ENCODE measurements at places on chromosomes 7 and 10. TPM values are rescaled to one million over a fixed set of nuclear protein-coding genes. Genes with fewer than 3 reads are reported as not detected.

The FEZF1 gene
- not detected for total RNA-seq

The CYP26C1 gene
- 0.05 TPM for total RNA-seq

DNA sequence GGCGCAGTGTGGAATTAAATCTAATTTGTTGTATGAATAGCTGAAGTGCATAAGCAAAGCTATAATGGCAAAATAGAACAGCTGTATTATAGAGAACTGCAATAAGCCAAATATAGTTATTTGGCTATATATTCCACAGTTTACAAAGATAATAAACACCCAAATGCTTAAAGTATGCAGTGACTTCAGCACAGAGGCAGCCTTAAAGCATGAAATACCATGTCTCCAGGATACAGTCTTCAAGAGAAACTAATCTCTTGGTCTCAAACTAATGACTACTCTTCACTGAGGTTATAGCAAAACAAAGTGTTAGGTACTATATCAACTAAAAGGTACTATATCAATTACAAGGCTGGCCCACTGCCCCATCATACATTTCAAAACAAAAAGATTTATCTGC, 48.0 kb downstream of the NT5C2 start:
- DNase-seq: no peak

The KNDC1 gene
- total RNA-seq: not detected

GRCh38 chr10:2543142-2543886, 524.0 kb upstream of the PFKP start:
- DNase-seq: no peak

The ANXA8L1 gene
- 0.81 TPM for total RNA-seq

DNA sequence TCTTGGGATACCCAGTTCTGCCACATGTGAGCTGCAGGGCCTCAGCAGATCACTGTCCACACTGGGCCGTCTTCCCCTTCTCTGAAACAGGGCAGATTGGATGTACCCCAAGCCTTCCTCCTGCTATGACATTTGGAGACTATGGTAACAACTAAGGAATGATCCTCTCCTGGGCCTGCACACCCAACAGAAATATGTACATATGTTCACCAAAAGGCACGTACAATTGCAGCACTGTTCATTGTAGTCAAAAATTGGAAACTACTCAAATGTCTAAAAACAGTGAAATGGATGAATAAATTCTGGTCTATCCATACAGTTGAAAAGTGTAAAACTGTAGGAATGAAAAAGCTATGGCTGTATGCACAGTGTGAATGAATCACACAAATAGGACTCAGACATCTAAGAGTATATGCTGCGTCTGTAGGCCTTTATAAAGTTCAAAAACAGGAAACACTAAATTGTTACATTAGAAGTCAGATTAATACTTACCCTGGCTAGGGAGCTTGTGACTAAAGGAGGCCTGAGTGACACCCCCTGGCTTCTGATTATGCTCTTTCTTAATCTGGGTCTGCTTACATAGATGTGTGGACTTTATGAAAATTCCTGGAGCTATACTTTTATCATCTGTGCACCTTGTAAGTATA, 16.1 kb upstream of the XPNPEP1 start:
- DNase-seq: no peak

The SH2D4B gene
- not detected for total RNA-seq

The POU6F2 gene
- not detected for total RNA-seq

DNA sequence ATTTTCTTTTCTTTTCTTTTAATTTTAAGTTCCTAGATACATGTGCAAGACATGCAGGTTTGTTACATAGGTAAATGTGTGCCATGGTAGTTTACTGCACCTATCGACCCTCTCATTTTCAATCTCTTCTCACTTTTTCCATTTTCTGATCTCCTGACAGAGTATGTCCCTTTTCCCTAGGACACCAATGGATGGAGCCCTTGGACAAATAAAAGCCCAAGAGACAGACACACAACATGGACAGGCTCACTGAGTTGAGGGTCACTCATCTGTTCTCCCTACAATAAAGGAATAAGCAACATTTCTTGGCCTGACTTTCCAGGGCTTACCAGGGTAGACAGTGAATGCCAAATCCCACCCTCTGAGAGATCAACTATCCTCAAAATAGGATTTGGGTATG, 15.2 kb upstream of the UBE2D1 start:
- no peak for DNase-seq

DNA sequence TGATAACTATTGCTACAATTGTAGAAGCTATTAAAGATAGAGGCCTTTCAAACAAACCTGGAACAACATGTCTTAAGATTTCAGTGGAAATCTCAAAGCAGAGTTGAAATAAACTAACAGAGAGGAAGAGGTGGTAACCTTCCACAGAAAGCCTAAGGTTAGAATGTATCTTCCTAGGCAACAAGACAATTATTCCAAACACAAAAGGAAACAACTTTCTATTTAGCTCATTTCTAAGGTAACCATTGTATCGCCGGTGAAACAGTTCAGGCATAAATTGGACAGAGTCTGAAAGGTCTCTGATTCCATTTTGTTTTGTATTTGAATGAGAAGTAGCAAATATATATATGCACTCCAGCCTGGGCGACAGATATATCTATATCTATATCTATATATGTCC, 30.7 kb upstream of the HYCC1 start:
- no peak for DNase-seq

DNA sequence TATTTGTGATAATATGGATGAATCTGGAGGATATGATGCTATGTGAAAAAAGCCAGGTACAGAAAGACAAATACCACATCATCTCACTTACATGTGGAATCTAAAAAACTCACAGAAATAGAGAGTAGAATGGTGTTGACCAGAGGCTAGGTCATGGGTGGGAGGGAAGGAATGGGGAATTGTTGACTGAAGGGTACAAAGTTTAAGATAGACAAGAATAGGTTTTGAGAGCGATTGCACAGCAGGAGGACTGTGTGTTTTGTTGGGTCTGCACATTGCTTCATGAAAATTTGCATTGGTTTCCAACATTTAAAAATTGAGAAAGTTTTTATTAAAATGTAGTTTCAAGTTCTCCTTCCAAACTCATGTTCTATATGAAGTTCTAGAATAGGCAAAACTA, 8.4 kb downstream of the SLC26A5 start:
- DNase-seq: no peak

DNA sequence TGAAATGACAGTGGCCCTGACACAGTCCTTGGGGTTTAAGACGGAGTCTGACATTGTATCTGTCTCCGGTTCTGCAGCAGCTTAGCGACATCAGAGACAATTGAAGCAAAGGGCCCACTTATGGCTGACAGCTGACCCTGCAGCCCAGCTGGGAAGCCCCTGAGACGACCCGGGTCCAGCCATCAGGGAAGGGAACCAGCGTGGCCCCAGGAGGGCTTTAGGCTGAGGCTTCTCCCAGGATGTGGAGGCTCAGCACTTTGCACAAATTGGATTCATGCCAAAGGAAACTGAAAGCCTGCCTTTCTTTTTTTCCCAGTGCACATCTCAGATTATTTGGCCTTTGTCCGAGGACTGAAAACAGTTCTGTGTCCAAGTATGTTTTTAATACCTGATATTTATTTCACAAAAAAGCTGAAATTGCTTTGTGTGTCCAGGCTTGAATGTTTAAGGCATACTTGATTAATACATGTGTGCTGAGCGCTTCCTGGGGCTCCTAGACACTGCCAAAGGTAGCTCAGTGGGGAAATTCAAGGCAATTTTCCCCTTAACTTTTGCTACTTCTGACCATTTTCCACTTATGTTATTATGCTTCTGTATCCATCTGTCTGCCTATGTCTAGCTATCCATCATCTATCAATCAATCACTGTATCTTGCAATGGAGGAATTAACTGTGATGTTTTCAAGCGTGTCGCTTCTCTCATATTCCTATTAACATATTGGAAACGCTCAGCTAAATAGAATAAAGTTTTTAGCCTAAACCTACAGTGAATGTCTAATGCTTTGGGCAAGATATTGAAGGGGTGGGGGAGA, 34.8 kb downstream of the KLF6 start:
- peak; percentile 58 for DNase-seq

All from Right ventricle myocardium superior (tissue), 1 donor.